ENCODE measurements at places on chromosomes 1 and 21. TPM values are rescaled to one million over a fixed set of nuclear protein-coding genes. Genes with fewer than 3 reads are reported as not detected.

The TMEM240 gene
- total RNA-seq, result 1.3 TPM

The DIO1 gene
- total RNA-seq, result not detected

The UBASH3A gene
- total RNA-seq, result not detected

The TDRD5 gene
- not detected for total RNA-seq

The USH2A gene
- 0.32 TPM for total RNA-seq

The UBXN10 gene
- total RNA-seq, result 0.24 TPM

The C1QA gene
- 35.1 TPM for total RNA-seq

The RBBP5 gene
- 14.3 TPM for total RNA-seq

The CYP4A11 gene
- total RNA-seq, result not detected

The CD52 gene
- 4.2 TPM for total RNA-seq

The FRRS1 gene
- total RNA-seq, result 3.3 TPM

The OLIG2 gene
- total RNA-seq, result not detected

The PDZK1IP1 gene
- total RNA-seq, result not detected

The CRNN gene
- not detected for total RNA-seq

The FCRLA gene
- 0.49 TPM for total RNA-seq

The HES5 gene
- 0.18 TPM for total RNA-seq

The GPR37L1 gene
- not detected for total RNA-seq

The DISP3 gene
- total RNA-seq, result not detected

The PLPP3 gene
- total RNA-seq, result 51.0 TPM

The SPRR5 gene
- total RNA-seq, result not detected
